Urinary bladder (tissue), 4 donors: ENCODE measurements at places on chromosomes 6 and 20. TPM values are rescaled to one million over a fixed set of nuclear protein-coding genes. Genes with fewer than 3 reads are reported as not detected.

Gene OR12D3
- polyA plus RNA-seq, result not detected

Gene C20orf202
- polyA plus RNA-seq, result 0.09 TPM

Gene MLIP
- 0.98 TPM for polyA plus RNA-seq

GRCh38 chr20:56626367-56627121, 2.6 kb upstream of the TFAP2C start:
- DNase-seq, result no peak

DNA sequence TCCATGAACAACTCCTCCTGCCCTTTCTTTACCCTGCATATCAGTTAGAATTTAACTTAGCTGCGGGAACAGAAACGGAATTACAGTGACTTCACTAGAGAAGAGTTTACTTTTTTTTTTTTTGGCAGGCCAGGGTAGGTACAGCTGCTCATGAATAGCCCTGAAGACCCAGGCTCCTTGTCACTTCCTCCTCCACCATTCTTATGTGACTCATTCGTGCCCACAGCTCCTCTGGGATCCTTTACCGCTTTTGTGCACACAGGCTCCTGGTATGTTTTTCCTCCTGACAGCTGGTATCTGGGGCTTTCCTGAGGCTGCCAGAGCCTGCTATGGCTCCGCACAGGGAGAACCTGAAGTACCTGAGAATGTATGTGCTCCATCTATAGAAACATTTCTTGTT, 3.9 kb upstream of the KCNS1 start:
- no peak for DNase-seq

DNA sequence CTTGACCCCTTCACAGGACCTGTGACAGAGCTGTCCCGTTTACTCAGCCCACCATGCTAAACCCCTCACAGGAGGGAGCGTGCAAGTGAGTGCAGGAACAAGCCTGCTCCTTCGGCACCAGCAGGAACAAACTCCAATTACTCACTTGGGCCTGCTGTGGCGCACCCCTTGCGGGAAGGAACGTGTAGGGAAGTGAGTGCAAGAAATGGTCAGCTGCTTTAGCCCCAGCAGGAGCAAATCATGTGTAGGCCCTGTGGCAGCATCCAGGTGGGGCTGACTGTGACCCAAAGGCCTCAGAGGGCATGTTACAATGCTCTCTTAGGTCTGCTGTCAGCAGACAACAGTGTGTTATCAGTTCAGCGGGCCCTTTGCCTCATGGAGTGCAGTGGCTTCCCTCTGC, 574.4 kb downstream of the PRKN start:
- DNase-seq, result no peak

- DNase-seq, result no peak
These were observed 2.2 kb downstream of the FBXL4 start for GRCh38 chr6:98945311-98946115.

GRCh38 chr6:167122827-167123657, at the start of gene CCR6:
Gene CCR6 (plus strand): TSS chr6:167123096. CDS start chr6:167136135, 13,039 bp downstream.
- DNase-seq, result no peak
